Common myeloid progenitor, CD34-positive (primary cell): ENCODE measurements at places on chromosomes 4 and X.
A peak's percentile ranks its signal among the peaks of the same experiment; 100 is the strongest.

GRCh38 chrX:48975541-48975940, 3.9 kb upstream of the KCND1 start:
- no peak for DNase-seq

- DNase-seq, result peak; percentile 61
Measured at GRCh38 chr4:88526221-88526815, 2.7 kb upstream of the PYURF start.

DNA sequence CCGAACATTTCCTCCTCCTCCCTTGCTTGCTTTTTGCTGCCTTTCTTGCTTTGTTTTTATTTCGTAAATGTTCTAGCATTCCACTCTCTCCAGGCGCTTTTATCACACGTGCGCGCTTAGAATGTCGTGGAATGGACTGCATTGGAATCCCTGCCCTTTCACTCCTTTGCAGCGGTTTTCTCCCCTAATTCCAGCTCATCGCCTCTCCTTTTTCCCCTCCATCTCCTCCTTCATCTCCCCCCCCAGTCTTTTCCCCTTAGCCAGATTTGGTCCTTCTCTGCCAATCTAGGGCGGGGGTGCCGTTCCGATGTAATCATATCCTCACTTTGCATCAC, 579 bp downstream of the OGT start:
- DNase-seq, result no peak

GRCh38 chr4:14581741-14582140, 420.5 kb upstream of the CPEB2 start:
- no peak for DNase-seq

DNA sequence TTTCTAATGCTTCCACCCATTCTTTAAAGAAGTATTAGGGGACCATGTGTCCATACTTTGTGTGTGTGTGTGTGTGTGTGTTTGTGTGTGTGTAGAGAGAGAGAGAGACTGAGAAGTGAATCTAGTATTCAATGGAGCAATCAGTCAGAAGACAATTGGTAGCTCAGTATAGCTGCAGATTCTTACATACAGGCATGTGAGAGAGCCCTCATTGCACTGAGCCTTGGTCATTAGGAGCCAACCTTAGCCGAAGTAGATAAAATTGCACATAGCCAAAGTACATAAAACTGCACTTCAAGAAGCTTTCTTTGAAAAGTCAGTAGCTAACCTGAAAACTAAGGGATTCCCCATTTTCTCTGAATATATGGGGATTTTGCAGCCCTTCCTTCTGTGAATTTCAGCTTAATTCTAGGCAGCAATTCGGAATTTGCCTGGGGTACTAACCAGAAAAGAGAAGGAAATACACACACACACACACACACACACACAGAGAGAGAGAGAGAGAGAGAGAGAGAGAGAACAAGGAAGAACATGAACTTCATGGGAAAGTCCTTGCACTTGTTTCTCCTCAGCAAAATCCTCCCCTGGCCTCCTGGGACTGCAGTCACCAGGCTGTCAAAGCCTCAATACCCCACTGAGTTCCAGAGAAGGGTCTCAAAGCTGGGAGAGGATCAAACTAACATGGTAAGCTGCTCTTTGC, 1.7 kb upstream of the PRDM8 start:
- no peak for DNase-seq

- DNase-seq, result no peak
Measured at GRCh38 chr4:33882246-33882990, 2361.9 kb downstream of the ARAP2 start.

- DNase-seq, result no peak
Measured at GRCh38 chrX:40080894-40081678, 16.7 kb downstream of the BCOR start.

DNA sequence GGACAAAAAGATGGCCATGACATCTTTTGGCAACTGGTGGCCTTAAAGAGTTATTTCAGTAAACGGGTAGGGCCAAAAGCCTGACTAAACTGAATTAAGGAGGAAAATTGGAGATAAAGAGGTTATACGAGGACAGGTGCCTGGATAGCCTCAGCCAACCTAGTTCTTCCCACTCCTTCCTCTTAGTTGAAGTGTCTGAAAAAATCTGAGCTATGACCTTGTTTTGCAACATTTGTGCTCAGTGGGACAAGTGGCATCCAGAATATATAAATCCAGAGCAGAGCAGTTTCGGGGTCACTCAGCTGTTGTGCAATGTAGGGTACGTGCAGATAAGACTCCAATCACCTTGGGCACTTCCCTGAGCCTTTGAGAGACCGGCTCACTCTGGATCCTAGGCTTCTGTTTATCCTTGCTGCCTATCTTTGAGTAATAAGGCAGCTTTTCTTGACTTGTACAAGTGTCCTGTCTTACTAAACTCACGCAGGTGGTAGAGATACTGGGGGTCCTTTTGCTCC, 50.2 kb upstream of the MORC4 start:
- no peak for DNase-seq
